ENCODE measurements at places on chromosomes 7 and 10.

GRCh38 chr7:93719546-93719945, 145.0 kb upstream of the CALCR start:
- no peak for DNase-seq

- no peak for DNase-seq
Measured at GRCh38 chr7:88522771-88523293, 216.1 kb upstream of the STEAP4 start.

GRCh38 chr10:91250341-91250740, 29.9 kb downstream of the PCGF5 start:
- DNase-seq: no peak

DNA sequence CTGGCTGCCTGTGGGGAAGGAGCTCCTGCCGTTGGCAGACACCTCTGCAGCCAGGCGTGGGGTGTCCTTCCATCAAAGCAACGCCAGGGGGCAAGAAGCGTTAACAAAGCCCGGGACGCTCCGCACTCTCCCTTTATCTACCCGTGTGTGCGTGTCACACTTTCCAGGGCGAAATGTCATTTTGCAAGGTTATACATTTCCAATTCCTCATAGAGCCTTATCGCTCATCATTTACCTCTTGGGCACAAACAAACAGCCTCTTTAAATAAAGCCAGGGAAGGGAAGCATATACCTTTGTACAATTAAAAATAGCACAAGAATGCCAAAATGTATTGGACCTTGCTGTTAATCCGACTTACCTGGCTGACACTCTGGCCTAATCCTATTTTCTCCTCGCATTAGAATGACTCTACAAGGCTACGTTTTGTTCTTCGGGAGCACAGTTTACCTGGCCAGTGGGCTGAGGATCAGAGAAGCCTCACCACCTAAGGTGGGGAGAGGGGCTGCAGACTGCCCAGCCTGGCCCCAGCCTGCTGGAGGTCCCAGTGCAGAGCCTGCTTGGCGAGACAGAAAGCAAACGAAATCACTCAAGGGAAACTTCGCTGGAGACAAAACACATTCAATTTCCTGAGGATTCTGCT, 77.6 kb upstream of the EN2 start:
- peak; percentile 73 for DNase-seq

GRCh38 chr7:139035586-139036353, at the start of gene ZC3HAV1L:
ZC3HAV1L (minus strand) TSS chr7:139036042; CDS start chr7:139036017, 25 bp downstream.
- peak; percentile 61 for DNase-seq

DNA sequence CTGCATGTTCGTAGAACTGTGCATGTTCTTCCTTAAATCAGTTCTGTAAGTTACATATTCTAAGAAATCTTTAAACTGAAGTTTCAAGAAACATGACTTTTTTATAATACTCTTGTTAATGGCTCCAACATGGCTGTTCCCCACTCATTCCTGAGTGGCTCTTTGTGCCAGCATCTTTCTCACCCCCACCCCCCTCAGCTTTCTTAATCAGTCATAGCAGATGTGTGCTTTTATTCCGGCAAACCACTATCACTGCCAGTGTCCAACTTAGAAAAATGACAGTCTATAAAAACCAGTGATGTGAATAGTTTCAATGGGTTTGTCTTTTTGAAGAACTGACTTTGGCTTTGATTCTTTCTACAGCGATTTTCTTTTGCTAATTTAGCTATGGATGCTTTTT, 37.6 kb downstream of the PITRM1 start:
- no peak for DNase-seq

- DNase-seq: no peak
Measured at GRCh38 chr10:6136215-6137201, 47.7 kb downstream of the RBM17 start.

DNA sequence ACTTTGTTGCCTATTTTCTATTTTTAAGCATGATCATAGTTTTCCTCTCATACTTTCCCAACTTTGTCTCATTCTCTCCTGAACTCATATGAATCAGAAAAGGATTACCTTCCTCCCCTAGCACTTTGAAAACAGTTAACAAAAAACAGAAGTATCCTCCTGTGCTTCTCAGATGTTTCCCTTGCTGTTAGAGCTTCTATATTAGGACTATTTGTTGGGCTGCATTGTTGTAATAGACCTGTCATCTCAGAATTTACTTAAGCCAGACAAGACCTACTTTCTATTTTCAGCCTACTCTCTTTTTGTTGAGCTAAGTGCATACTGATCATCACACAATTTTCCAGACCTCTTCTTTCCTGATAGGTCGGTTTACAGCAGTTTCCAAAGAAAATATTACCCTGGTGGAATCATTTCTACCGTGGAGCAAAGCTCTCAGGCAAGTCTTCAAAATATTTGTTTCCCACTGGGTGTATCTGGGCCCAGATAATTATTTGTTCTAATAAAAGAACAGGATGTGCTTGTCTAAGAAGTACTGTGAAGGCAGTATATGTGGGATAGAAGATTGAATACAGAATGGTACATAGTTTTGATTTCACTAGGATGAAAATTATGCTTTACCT, 411.9 kb upstream of the KLF6 start:
- no peak for DNase-seq
